CD4-positive, alpha-beta T cell treated with Interleukin-2 at 100 ng/mL for 4 hours (primary cell): ENCODE measurements at places on chromosomes 5 and 9.

GRCh38 chr9:73239570-73240265, 88.1 kb downstream of the ANXA1 start:
- DNase-seq = no peak

- DNase-seq = no peak
These were observed 85.6 kb upstream of the SLC44A1 start for GRCh38 chr9:105158898-105159297.

DNA sequence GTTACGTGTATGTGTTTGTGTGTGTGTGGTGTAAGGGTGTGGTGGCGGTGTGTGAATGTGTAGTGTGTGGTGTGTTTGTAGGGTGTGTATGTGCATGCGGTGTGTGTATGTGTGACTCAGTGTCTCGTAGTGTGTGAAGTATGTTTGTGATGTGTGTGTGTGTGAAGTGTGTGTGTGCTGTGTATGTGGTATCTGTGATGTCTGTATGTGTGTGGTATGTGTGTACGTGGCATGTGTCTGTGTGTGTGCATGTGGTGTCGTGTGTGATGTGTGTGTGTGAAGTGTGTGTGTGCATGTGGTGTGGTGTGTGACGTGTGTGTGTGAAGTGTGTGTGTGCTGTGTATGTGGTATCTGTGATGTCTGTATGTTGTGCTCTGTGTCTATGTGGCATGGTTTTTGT, 339.4 kb downstream of the MTRR start:
- DNase-seq = no peak

DNA sequence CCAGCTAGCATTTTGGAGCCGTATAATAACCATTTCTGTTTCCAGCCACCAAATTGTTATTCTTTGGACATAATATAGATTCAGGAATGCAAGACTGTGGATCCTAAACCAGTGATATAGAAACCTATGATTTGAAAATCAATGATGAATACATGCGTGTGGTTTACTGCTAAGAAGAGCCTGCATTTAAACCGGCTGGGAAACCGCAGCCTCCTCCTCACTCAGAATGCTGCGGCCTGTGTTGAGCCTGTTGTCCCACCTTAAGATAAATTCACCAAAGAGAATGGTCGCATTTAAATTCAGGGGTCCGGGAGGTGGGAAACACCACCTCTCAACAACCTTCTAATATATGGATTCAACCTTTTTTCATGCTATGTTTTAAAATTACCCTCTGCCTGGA, 148.0 kb downstream of the MEF2C start:
- no peak for DNase-seq

GRCh38 chr5:159049844-159050315, 49.8 kb downstream of the EBF1 start:
- DNase-seq = no peak

DNA sequence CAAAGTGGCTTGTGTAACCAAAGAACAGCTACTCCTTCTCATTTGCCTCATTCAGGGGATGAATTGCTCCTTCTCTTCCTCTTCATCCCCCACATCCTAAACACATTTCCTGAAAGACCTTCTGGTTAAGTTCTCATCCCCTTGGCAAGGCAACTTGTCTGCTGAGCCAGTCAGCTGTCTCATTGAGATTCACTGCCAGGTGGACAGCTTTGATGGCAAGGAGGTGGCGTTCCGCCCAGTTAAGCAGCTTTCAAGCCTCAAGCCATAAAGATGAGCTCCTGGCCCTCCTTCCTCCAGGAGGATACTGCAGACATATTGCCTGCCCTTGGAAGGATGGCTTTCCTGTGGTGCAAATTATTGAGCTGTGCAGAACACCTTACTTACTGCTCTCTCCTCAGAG, 448.6 kb upstream of the MPDZ start:
- no peak for DNase-seq

DNA sequence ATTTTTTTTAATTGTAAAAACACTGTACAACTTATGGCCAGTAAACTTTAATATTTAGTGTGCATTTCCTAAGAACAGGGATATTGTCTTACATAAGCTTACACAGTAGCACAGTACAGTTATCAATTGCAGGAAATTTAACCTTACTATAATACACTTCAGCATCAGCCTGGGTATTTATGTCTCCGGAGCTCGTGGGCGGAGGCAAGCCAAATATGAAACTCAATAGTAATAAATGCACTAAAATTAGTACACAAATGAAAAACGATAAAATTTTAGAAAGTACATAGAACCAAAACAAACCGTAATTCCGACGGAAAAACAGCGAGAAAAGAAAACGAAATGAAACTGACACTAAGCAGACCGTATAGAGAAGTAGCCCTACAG, 91.2 kb downstream of the ANXA2R start:
- no peak for DNase-seq

- DNase-seq = no peak
These were observed 51.3 kb upstream of the GRIA1 start for GRCh38 chr5:153439130-153439529.

- DNase-seq = no peak
These were observed 131.1 kb downstream of the ST8SIA4 start for GRCh38 chr5:100772006-100772405.

DNA sequence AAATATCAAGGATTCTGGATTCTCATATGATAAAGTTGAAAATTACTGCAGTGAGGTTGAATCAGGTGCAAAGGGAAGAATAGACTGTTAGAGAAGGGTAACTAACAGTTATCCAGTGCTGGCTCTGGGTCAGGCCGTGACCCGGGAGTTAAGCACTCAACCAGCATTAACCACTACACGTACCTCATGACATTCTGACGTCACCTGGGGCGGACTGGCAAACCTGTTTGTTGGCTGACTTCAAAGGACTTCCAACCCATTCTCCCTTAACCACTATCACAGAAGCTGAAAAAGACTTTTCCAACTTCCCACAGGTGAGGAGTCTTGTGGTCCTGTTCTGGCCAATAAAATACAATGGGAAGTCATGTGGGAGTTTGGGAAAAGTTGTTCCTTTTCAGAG, 268.9 kb downstream of the ENC1 start:
- DNase-seq = no peak

- no peak for DNase-seq
These were observed 95.8 kb upstream of the ADAMTS16 start for GRCh38 chr5:5044247-5044840.

- no peak for DNase-seq
These were observed 2.7 kb upstream of the PCBD2 start for GRCh38 chr5:134902071-134902801.
